Left lung (tissue), 14 donors: ENCODE measurements at places on chromosomes 4 and X. TPM values are rescaled to one million over a fixed set of nuclear protein-coding genes. Genes with fewer than 3 reads are reported as not detected.
A peak's percentile ranks its signal among the peaks of the same experiment; 100 is the strongest.

The KCND1 gene
- 4.6 TPM for polyA plus RNA-seq

The TSPAN7 gene
- 50.5 TPM for polyA plus RNA-seq

The SNCA gene
- 54.0 TPM for polyA plus RNA-seq

The MAGEA8 gene
- polyA plus RNA-seq = 0.26 TPM

The ARHGAP36 gene
- 0.10 TPM for polyA plus RNA-seq

DNA sequence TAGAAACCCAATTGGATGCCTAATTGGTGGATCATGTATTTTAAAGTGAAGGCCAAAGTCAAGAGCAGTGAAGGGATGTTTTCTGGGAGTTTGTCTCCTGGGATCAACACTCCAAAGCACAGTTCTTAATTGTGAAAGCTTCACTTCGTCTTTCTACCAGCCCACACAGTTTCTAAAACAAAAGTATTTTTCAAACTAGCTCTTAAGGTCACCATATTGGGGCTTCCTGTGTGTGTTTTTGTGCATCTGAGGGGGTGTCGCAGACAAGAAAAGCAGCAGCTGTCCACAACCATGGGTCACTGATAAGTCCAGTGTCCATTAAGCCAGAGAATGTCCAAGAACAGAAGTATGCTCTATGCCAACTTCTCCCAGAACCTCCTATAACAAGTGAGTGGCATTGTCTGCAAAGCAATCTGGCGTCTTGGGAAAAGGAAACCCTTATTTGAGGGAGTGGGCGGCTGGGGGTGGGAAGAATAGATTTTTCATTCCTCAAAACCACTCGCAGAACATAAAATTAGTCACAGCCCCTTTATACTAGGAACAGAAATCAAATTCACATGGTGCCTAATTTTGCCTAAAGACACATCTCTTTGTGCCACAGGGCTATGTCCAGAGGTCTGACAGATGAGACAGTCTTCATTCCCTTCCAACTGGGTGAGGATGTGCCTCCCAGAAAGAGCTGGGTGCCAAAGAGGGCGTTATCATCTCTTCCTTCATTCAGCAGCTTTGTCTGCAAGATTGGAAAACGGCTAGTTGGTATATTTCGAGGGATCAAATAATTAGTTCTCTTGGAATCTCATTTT lies 610.4 kb downstream of the BCOR start:
- H3K4me1 ChIP-seq = peaks cover 7% of the 10 kb centered on the region
- no peaks in the 10 kb centered on the region for H3K27me3 ChIP-seq
- no peak overlapping the region for H3K4me3 ChIP-seq
- no peak overlapping the region for H3K27ac ChIP-seq
- DNase-seq = no peak

DNA sequence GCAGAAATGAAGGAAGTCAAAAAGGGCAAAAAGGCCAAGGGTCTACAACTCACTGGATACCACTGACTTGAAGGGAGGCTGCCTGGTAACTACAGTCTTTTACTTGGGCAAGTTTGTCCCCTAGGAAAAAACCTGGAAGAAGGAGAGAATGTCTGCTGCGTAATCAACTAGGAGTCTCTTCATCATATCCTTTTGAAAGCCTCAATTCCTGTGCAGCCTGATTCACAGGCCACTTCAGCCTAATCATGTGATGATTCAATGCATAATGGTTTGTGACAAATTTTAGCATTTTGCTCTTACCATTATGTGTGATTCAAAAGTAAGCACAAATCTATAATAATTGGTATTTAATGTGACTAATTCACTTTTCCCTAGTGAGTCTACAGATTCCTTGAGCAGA lies 273.6 kb downstream of the FRMPD4 start:
- H3K4me1 ChIP-seq = no peaks in the 10 kb centered on the region
- no peaks in the 10 kb centered on the region for H3K27me3 ChIP-seq
- H3K27ac ChIP-seq = no peak overlapping the region
- no peaks in the 10 kb centered on the region for H3K36me3 ChIP-seq
- H3K4me3 ChIP-seq = no peak overlapping the region
- DNase-seq = no peak

DNA sequence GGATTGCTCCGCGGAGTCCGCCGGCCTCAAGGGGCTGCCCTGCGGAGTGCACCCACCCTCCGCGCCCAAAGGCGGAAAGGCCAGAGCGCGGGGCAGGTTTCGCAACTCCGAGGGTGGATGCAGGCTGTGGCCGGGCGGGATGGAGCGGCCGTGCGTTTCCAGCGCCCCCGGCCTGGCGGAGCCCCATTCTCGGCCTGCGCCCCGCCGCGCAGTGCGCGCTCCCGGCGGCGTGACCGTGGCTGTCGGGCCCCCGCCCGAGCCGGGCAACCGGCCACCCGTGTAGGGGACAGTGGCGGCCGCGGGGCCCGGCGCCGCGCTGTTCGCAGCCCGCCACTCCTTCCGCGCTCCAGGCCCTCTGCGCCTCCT lies 331 bp downstream of the SETD7 start:
- H3K36me3 ChIP-seq = no peaks in the 10 kb centered on the region
- H3K27ac ChIP-seq = peak overlapping the region; percentile 96
- H3K27me3 ChIP-seq = peaks cover 36% of the 10 kb centered on the region
- peak overlapping the region; percentile 83 for H3K4me3 ChIP-seq

DNA sequence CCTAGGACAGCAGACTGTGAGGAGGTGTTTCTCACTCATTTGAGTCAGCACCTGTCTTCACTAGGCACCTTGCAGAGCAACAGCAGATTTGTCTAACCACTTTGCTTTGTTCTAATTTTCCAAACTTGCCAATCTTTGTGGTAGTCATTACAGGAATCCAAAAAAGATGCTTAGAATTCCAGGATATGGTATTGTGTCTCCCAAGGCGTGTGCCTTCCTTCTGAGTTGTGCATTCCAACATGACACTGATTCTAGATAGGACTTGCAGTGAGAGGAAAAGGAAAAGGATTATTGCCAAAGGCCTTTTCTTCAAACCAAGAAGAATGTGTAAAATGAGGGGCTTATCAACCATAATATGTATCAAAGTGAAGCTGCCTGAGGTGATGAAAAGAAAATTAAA lies 126.2 kb downstream of the MAPK10 start:
- no peaks in the 10 kb centered on the region for H3K4me1 ChIP-seq
- H3K27me3 ChIP-seq = no peaks in the 10 kb centered on the region
- no peak for DNase-seq
- H3K4me3 ChIP-seq = no peak overlapping the region
- H3K36me3 ChIP-seq = no peaks in the 10 kb centered on the region

DNA sequence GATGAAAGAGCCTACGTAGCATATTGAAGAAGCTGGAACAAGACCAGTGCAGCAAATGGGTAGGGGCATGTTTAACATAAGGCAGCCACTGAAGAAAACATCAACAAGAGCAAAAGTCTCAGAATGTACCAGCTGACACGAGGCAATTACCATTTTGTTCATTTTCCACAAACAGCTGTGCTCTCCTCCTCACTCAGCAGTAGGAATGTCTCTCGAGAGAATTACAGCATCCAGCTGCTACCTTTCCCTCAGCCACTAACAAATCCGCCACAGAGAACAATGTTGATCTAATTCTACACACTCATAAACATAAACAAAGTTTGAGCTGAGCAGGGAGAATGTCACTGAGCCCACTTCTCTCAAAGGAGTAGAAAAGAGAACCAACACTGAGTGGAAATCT lies 68.0 kb downstream of the OPHN1 start:
- H3K4me1 ChIP-seq = no peaks in the 10 kb centered on the region
- H3K36me3 ChIP-seq = no peaks in the 10 kb centered on the region
- H3K27me3 ChIP-seq = no peaks in the 10 kb centered on the region
- no peak overlapping the region for H3K4me3 ChIP-seq

DNA sequence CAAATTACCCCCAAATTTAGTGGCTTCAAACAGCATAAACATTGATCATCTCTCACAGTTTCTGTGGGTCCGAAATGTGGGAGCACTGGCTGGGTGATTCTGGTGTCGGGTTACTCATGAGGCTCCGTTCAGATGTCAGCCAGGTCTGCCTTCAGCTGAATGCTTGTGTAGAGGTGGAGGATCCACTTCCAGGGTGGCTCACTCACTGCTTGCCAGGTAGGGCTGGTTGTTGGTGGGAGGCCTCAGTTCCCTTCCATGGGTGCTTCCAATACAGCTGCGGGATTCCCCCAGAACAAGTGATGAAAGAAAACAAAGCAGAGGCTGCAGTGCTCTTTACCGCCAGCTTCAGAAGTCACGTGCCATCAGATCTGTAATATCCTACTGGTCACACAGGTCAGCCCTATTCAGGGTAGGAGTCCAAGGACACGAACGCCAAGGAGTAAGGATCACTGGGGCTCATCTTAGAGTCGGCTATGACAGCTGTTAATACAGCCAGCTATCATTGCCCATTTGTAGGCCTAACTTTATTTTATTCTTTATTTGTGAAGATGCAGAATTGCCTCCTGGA lies 1.1 kb upstream of the SMIM43 start:
- no peak for DNase-seq
- no peak overlapping the region for H3K27ac ChIP-seq
- H3K4me3 ChIP-seq = no peak overlapping the region
- H3K4me1 ChIP-seq = no peaks in the 10 kb centered on the region

GRCh38 chr4:180164799-180165198 lies 2078.4 kb upstream of the TENM3 start:
- no peaks in the 10 kb centered on the region for H3K27me3 ChIP-seq
- H3K4me3 ChIP-seq = no peak overlapping the region
- no peaks in the 10 kb centered on the region for H3K4me1 ChIP-seq

- no peaks in the 10 kb centered on the region for H3K27me3 ChIP-seq
- H3K27ac ChIP-seq = no peak overlapping the region
- H3K4me3 ChIP-seq = no peak overlapping the region
- H3K36me3 ChIP-seq = no peaks in the 10 kb centered on the region
Measured at GRCh38 chrX:2664502-2664901, 26.6 kb upstream of the CD99 start.

GRCh38 chr4:7541414-7541810 lies 106.7 kb upstream of the PSAPL1 start:
- H3K4me3 ChIP-seq = no peak overlapping the region
- H3K36me3 ChIP-seq = no peaks in the 10 kb centered on the region
- no peak for DNase-seq
- no peaks in the 10 kb centered on the region for H3K27me3 ChIP-seq
- no peak overlapping the region for H3K27ac ChIP-seq
- no peaks in the 10 kb centered on the region for H3K4me1 ChIP-seq

DNA sequence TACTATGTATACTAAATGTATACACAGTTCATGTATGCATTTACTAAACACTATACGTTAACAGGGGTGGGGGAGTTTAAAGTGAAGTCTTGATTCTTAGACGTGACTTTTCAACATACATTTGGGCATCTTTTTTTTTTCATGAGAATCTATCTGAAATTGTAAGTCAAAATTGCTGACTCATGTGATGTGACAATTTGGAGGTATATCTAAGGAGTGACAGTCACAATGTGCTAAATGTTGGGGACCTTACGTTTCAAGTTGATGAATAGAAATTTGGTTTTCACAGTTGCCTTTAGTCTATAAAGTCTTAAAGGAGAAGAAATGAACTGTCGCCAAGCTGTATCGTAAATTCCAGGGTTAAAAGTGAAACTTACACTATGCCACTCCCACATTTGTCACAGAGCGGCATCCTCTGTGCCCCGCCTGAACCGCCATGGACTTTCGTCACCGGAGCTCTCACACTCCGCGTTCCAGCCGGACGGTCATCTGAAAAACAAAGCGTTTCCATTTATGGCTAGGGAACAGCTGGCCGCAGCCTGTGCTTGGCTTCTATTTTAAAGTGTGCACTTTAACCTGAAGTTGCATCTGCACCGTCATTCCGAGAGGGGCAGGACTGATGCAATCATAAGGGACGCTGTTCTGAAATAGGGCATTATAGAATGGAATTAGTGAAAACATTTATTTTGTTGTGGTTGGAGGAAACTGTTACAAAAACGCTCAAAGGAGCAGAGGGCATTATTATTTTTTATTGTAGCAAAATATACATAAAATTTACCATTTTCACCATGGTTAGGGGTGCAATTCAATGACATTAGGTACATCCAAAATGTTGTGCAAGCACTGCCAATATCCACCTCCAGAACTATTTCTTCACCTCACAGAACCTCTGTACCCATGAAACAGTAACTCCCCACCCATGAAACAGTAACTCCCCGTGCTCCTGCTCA lies 30.9 kb downstream of the PDLIM3 start:
- peak; percentile 88 for DNase-seq
- H3K27ac ChIP-seq = no peak overlapping the region
- H3K36me3 ChIP-seq = no peaks in the 10 kb centered on the region
- H3K4me1 ChIP-seq = no peaks in the 10 kb centered on the region
- peaks cover 16% of the 10 kb centered on the region for H3K27me3 ChIP-seq
- peak overlapping the region; percentile 2 for H3K4me3 ChIP-seq

DNA sequence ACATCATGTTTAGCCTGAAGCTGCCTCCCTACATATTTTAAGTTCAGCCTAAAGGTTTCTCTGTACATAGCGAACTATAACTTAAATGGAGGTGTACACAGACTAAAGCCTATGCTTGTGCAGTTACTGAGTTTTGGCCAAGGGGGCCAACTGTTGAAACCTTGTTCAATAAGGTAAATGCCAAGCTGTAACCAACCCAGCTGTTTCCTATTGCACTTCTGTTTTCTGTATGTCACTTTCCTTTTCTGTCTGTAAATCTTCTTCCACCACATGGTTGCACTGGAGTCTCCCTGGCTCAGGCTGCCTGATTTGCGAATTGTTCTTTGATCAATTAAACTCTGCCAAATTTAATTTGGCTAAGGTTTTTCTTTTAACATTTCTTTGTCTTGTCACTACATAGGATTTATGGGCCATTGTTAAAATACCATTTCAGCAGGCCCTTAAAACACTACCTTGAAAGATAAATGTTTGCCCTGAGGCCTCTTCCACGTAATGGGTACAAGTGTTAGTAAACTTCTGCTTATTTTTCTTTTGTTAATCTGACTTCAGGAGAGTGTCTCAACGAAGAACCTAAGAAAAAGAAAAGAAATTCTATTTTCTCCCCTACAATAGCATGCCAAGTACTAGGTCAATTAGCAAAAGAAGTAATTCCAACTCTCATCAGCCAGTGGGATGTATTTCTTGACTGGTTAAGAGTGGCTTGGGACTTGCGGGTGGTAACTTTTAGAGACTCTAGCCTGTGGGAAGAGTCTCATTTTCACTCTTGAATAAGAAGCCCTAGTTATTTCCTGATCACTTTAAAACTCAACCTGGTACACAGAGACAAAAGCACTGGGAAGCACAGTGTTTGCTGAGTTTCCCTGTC lies 45.7 kb upstream of the PRSS12 start:
- no peak for DNase-seq
- no peaks in the 10 kb centered on the region for H3K27me3 ChIP-seq
- H3K4me3 ChIP-seq = no peak overlapping the region

GRCh38 chrX:139850968-139851367 lies 81.9 kb downstream of the ATP11C start:
- H3K27me3 ChIP-seq = no peaks in the 10 kb centered on the region
- no peak for DNase-seq
- no peak overlapping the region for H3K27ac ChIP-seq
- H3K4me1 ChIP-seq = no peaks in the 10 kb centered on the region

- no peak overlapping the region for H3K27ac ChIP-seq
- no peaks in the 10 kb centered on the region for H3K36me3 ChIP-seq
- no peak for DNase-seq
- H3K4me1 ChIP-seq = no peaks in the 10 kb centered on the region
- H3K4me3 ChIP-seq = no peak overlapping the region
Measured at GRCh38 chrX:131139072-131139471, 80.9 kb downstream of the ARHGAP36 start.

- no peak for DNase-seq
- no peak overlapping the region for H3K4me3 ChIP-seq
- no peak overlapping the region for H3K27ac ChIP-seq
- no peaks in the 10 kb centered on the region for H3K36me3 ChIP-seq
- H3K27me3 ChIP-seq = no peaks in the 10 kb centered on the region
- H3K4me1 ChIP-seq = no peaks in the 10 kb centered on the region
Measured at GRCh38 chrX:107514944-107515343, 65.5 kb downstream of the FRMPD3 start.

- H3K4me3 ChIP-seq = peak within 1 kb of the TSS; percentile 36
- no peaks in the 10 kb centered on the region for H3K36me3 ChIP-seq
- H3K27ac ChIP-seq = no peak within 1 kb of the TSS
- DNase-seq = peak; percentile 75
Measured at GRCh38 chr4:163332526-163333406, at the start of gene NPY1R. NPY1R (minus strand) TSS chr4:163332596; CDS start chr4:163326554, 6,042 bp downstream.
